ENCODE measurements at places on chromosomes 7 and 10. TPM values are rescaled to one million over a fixed set of nuclear protein-coding genes. Genes with fewer than 3 reads are reported as not detected.
A peak's percentile ranks its signal among the peaks of the same experiment; 100 is the strongest.

The NPC1L1 gene
- total RNA-seq: 0.12 TPM

The PILRA gene
- 15.9 TPM for total RNA-seq

DNA sequence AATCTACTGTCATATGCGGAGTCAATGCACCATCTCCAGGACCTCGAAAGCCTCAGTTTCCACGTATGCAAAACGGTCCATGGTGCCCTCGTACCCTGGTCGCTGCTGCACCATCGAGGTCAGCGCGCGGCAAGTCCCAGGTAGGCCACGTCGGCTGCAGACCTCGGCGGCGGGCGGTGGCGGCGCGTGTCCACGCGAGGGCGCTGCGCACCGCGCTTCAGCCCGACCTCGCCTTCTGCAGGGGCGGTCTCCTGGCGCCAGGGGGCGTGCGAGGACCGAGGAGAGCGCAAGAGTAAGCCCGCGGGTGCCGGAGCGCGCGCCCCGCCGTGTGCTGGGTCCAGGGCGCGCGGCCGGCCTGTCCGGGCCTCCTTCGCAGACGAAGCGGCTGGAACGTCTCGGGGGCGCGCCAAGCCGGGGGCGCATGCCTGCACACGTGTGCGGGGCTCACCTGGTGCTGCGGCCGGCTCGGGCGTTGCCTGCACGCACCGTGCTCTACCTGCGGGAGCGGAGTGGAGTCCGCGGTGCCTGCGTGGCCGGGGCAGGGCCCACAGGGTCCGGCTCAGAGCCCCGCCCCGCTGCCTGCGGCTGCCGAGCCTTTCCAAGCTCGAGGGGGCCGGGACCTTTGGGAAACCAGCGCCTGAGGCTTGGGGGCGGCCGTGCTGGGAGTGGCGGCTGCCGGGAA is 54.0 kb downstream of the GLRX3 start:
- peak; percentile 95 for DNase-seq

- DNase-seq: no peak
These were observed 6.0 kb downstream of the PLAU start for GRCh38 chr10:73916761-73917470.

The IRF5 gene
- 9.0 TPM for total RNA-seq

DNA sequence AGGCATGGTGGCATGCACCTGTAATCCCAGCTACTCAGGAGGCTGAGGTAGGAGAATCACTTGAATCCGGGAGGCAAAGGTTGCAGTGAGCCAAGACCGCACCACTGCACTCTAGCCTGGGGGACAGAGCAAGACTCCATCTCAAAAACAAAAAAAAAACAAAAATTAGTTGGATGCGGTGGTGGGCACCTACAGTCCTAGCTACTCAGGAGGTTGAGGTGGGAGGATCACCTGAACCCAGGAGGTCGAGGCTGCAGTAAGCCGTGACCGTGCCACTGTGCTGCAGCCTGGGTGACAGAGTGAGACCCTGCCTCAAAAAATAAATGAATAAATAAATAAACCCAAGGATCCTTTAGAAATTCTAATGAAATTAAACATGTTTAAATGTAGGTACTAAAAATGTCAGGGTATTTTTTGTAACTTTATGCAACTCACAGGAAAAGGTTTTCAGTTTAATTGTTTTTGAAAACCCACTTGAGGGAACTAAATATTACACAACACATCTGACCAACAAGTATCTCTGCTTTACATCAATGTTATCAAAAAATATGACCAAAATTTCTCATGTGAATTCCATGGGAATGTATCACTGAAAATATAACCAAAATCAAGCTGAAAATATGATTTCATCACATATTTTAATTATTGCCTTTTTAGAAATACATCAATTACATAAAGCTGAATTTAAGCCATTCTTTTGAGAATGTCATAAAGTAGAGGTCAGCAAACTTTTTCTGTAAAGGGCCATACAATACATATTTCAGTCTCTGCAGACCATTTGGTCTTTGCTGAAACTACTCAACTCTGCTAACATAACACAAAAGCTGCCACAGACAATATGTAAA is 23.9 kb downstream of the UPF2 start:
- DNase-seq: no peak

Measured in mucosa of descending colon (tissue), 3 donors.